ENCODE measurements at places on chromosomes 11 and 22. TPM values are rescaled to one million over a fixed set of nuclear protein-coding genes. Genes with fewer than 3 reads are reported as not detected.

DDT gene
- 148 TPM for total RNA-seq

CST6 gene
- not detected for total RNA-seq

B4GALNT4 gene
- 0.94 TPM for total RNA-seq

MAP6 gene
- 4.9 TPM for total RNA-seq

SCUBE2 gene
- total RNA-seq, result 1.9 TPM

ZFTA gene
- total RNA-seq, result 12.5 TPM

INPPL1 gene
- 133 TPM for total RNA-seq

LSP1 gene
- total RNA-seq, result 23.0 TPM

TBX1 gene
- 3.2 TPM for total RNA-seq

SERHL2 gene
- total RNA-seq, result 2.4 TPM

RBFOX2 gene
- 74.4 TPM for total RNA-seq

VWCE gene
- total RNA-seq, result 0.73 TPM

USP2 gene
- total RNA-seq, result 136 TPM

MS4A10 gene
- not detected for total RNA-seq

DNA sequence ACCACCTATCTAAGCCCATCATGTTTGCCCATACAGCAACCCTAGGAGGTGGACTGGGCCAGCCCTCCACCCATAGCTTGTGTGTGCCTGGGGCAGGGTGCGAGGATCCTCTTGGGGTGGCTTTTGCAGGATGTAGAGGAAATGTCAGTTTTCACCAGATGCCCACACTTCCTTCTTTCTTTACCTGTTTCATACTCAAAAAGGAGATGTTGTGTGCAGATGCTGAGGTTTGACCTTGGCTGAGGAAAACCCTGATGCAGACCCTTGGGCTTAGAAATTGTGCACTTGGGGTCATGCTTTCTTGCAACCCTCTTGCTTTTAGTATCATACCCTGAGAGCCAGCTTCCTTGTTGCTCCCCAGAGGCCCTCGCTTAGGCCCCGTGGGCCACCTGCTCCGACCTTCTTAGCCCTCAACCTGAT is 2.2 kb downstream of the HTR3A start:
- DNase-seq, result no peak

- DNase-seq, result no peak
These were observed 2.4 kb downstream of the MAPK1 start for GRCh38 chr22:21865041-21865440.

DNA sequence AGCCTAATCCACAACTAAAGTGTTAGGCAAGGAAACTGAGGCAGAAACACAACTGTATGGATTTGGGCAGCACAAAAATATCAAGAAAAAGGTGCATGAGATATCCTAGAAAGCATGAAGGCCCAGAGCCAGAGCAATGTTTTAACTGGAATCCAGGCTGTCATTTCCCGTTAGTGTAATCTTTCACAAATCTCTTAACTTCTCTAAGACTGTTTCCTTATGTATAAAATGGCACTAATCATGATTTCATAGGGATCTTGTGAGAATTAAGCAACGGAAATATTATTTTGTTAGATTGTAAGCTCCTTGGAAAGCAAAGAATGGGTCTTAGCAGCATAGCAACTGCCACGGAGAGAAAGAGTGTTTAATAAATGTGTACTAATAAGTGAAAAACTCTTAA is 14.7 kb upstream of the SYTL2 start:
- DNase-seq, result no peak

- DNase-seq, result no peak
These were observed 17.0 kb downstream of the THY1 start for GRCh38 chr11:119406005-119406404.

GRCh38 chr11:44457862-44458261 is 107.6 kb upstream of the CD82 start:
- DNase-seq, result no peak

- DNase-seq, result no peak
These were observed 199.7 kb upstream of the TBCEL start for GRCh38 chr11:120824242-120824641.

DNA sequence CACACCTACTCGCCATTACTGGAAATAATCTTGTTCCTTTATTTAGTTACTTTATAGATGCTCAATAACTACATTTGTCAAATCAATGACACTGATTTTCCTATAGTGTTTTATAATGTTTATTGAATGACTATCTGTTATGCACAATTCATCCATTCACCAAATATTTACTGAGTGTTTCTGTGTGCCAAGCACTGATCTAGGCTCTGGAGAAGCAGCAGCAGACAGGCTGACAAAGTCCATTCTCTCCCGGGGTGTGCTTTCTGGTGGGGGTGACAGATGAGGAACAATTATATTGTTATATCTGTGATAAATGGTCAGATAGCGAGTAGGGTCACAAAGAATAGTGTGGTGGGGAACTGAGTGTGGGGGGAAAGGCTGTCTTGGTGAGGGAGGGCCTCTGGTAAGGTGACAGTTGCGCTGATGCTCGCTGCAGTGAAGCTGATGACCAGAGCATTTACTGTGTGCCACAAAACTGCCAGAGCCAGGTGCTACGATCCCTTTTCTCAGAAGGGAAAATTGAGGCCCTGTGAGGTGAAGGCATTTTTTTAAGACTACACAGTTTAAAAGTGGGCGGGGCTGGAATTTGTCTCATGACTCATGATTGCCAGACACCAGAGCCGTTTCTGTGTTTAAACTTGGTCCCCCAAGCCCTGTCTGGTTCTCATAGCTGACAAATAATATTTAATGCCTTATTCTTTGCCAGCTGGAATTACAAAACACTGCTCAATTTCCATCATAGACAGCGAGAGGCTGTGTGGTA is 10.2 kb downstream of the PACS1 start:
- DNase-seq, result no peak

GRCh38 chr22:48820481-48821345 is 1007.0 kb downstream of the BRD1 start:
- DNase-seq, result no peak

- DNase-seq, result peak; percentile 92
These were observed at the start of gene CRYAB for GRCh38 chr11:111911563-111912401. TSS of gene CRYAB (minus strand) at chr11:111911770. CDS start at chr11:111911724, 46 bp downstream.

DNA sequence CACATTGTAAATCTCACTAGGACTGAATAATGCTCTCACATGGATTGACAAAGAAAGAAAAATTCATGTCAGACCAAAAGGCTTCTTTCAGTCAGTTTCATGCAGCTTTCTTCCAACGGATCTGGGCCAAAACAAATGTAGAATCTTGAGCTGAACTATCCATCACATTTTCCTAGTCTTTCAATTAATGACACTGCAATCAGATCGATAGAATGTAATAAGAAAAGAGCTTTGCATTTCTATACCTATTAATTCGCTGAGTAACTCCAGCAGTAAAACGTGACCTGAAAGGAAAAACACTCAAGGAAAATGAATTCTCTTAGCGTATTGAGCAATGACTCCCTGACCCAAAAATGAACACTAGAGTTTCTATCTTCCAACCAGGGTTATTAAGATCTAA is 194.8 kb upstream of the BLID start:
- DNase-seq, result no peak

- DNase-seq, result no peak
These were observed 39.9 kb upstream of the CD5 start for GRCh38 chr11:61062181-61062930.

GRCh38 chr22:35275580-35275979 is 18.3 kb downstream of the HMGXB4 start:
- no peak for DNase-seq

DNA sequence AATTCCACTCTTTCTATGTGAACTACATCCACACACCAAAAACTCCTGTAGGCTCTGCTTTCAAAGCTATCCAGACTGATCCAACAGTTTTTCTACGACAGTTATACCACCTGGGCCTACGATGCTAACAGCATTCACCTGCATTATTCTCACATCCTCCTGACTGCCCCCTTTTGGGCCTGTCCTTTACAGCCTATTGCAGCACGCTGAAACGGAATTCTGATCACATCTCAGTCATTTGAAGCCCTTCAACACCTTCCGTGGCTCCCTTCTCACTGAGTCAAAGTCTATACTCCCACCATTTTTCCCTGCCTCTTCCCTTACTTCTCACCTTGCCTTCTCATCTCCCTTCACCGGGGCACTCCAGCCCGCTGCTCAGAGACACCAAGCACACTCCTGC is 791.3 kb upstream of the KIRREL3 start:
- no peak for DNase-seq

DNA sequence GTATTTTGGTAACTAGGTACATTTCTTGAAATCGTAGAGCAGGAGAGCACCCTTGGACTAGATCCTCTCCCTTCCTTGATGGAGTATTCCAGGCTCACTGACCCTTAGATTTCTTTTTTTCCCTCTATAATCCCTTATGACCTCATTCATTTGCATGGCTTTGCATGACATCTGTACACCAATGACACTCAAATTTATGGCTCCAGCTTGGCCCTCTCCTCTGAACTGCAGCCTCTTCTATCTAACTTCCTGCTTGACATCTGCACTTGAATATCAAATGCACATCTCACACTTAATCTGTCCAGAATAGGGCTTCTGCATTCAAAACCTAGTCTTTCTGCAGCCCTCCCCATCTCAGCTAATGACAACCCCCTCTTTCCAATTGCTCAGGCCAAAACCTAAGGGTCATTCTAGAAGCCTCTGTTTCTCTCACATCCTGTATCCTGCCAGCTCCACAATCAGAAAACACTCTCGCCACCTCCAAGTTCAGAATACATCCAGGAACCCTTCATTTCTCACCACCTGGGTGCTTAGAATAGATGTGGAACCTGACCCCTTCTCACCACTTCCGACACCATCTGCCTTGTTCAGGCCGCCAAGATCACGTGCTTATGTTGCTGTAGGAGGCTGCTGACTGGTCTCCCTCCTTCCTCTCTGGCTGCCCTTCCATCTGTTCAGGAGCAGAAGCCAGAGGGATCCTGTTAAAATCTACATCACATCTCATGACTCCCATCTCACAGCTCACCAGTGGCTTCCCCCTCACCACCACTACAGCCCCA is 138.9 kb upstream of the MTNR1B start:
- no peak for DNase-seq

DNA sequence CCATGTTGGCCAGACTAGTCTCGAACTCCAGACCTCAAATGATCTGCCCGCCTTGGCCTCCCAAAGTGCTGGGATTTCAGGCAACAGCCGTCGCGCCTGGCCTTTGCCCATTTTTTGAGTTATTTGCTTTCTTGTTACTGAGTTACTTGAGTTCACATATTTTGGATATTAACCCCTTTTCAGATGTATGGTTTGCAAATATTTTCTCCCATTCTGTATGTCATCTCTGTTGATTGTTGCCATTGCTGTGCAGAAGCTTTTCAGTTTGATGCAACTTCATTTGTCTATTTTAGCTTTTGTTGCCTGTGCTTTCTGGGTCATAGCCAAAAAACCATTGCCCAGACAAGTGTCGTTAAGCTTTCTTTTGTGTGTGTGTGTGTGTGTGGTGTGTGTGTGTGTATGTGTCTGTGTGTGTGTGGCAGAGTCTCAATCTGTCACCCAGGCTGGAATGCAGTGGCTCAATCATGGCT is 6.8 kb downstream of the TSGA10IP start:
- DNase-seq, result no peak

- no peak for DNase-seq
These were observed 61.4 kb downstream of the C11orf58 start for GRCh38 chr11:16799890-16800289.

- DNase-seq, result peak; percentile 37
These were observed at the start of gene SYT8 for GRCh38 chr11:1834779-1835670. TSS of gene SYT8 (plus strand) at chr11:1834990. CDS start at chr11:1835106, 116 bp downstream.

GRCh38 chr11:111046291-111046690 is 199.2 kb upstream of the POU2AF2 start:
- no peak for DNase-seq

DNA sequence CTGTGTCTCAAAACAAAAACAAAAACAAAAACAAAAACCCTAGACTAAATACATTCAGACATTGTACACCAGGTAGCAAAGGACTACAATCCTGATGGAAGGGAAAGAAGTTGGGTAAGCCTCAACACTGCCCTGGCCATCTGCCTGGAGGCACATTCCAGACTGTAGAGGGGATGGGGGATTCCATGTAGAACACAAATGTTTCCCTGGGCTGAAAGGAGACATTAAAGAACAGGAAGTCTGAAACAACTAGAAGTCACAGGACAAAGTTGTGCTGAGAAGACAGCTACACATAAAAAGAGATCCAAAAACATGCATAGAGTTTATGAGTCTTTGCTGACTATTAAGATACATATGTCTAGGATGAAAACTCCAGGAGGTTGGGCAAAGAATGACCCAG is 83.9 kb downstream of the RRAS2 start:
- DNase-seq, result no peak

GRCh38 chr11:69204941-69205742 is 49.4 kb downstream of the SMIM38 start:
- no peak for DNase-seq
